HT1080 (cell line): ENCODE measurements at places on chromosomes 5 and 9. TPM values are rescaled to one million over a fixed set of nuclear protein-coding genes. Genes with fewer than 3 reads are reported as not detected.

TAF1L gene
- not detected in 2 replicates for total RNA-seq

PCDHGA12 gene
- total RNA-seq, result 0.66 and 0.70 TPM in 2 replicates

PCDHB16 gene
- 0.03 TPM in 1 of 2 replicates, not detected in the other for total RNA-seq

WDR38 gene
- not detected in 2 replicates for total RNA-seq

CATSPER3 gene
- total RNA-seq, result 0.13 and 0.30 TPM in 2 replicates

SLC46A2 gene
- total RNA-seq, result not detected in 2 replicates

SOX30 gene
- not detected in 2 replicates for total RNA-seq

HAND1 gene
- not detected in 2 replicates for total RNA-seq

ADAMTS6 gene
- 30.1 and 31.8 TPM in 2 replicates for total RNA-seq

FLT4 gene
- 0.03 and 0.31 TPM in 2 replicates for total RNA-seq

MTREX gene
- total RNA-seq, result 66.7 and 72.9 TPM in 2 replicates

C7 gene
- not detected in 2 replicates for total RNA-seq

ACTBL2 gene
- total RNA-seq, result 0.47 and 0.80 TPM in 2 replicates

PCDHA2 gene
- total RNA-seq, result not detected in 2 replicates

HSD17B3 gene
- 0.37 TPM in 1 of 2 replicates, not detected in the other for total RNA-seq

ARHGEF28 gene
- 12.9 and 13.9 TPM in 2 replicates for total RNA-seq

OR13C4 gene
- total RNA-seq, result not detected in 2 replicates

CD72 gene
- total RNA-seq, result 0.27 TPM in 1 of 2 replicates, not detected in the other

N4BP3 gene
- total RNA-seq, result 0.03 and 0.08 TPM in 2 replicates

PCDHB14 gene
- 0.03 and 0.08 TPM in 2 replicates for total RNA-seq

MCC gene
- total RNA-seq, result 8.1 and 8.5 TPM in 2 replicates

IL4 gene
- not detected in 2 replicates for total RNA-seq

TRIP13 gene
- 190 and 220 TPM in 2 replicates for total RNA-seq

TAS2R1 gene
- total RNA-seq, result not detected in 2 replicates

SHISAL2B gene
- total RNA-seq, result 0.10 TPM in 1 of 2 replicates, not detected in the other

LCN10 gene
- total RNA-seq, result not detected in 2 replicates

ANKRD20A1 gene
- 11.8 and 12.3 TPM in 2 replicates for total RNA-seq

FAM219A gene
- 12.1 and 13.5 TPM in 2 replicates for total RNA-seq

CNTLN gene
- 5.8 and 6.2 TPM in 2 replicates for total RNA-seq

RALGDS gene
- 20.9 and 23.4 TPM in 2 replicates for total RNA-seq

RLN2 gene
- not detected in 2 replicates for total RNA-seq
